Glomerular endothelial cell (primary cell): ENCODE measurements at places on chromosomes 3 and 15. TPM values are rescaled to one million over a fixed set of nuclear protein-coding genes. Genes with fewer than 3 reads are reported as not detected.

Gene SEMA3G
- total RNA-seq: 4.9 and 61.3 TPM in 2 replicates

Gene TUSC7
- not detected in 2 replicates for total RNA-seq

Gene TMC3
- not detected in 2 replicates for total RNA-seq

Gene PLCB2
- 3.0 and 5.1 TPM in 2 replicates for total RNA-seq

Gene TRIM42
- total RNA-seq: not detected in 2 replicates

Gene IDH2
- total RNA-seq: 88.2 and 116 TPM in 2 replicates

Gene GOLGA8H
- 0.23 TPM in 1 of 2 replicates, not detected in the other for total RNA-seq

Gene PEX5L
- total RNA-seq: 0.05 TPM in 1 of 2 replicates, not detected in the other

Gene CSPG4
- total RNA-seq: 3.0 and 15.6 TPM in 2 replicates

Gene XXYLT1
- 69.4 and 93.1 TPM in 2 replicates for total RNA-seq

Gene QTRT2
- 13.3 and 21.0 TPM in 2 replicates for total RNA-seq

Gene NR2E3
- 0.10 and 0.41 TPM in 2 replicates for total RNA-seq

Gene SCN11A
- 0.15 and 0.23 TPM in 2 replicates for total RNA-seq

Gene RTP1
- not detected in 2 replicates for total RNA-seq

GRCh38 chr3:170941551-170941950 is 33.1 kb upstream of the EIF5A2 start:
- DNase-seq: peak; percentile 34

DNA sequence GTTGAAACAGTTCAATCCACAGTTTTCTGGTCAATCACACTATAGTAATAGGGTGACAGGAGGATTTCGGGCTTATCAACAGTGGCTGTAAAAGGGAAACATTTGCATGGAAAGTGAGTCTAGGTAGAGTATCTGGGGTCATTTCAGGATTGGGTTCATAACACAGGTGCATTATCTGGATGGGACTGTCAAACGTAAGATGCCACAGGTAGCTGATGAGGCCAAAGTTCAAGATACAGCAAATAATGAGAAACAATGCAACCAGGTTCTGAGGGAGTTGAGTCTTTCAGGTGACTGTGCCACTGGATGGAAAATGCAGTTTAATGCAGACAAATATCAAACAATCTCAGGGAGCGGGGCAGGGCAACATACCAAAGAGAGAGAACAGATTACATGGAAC is 62.2 kb downstream of the WDR76 start:
- DNase-seq: no peak

GRCh38 chr3:43779850-43780249 is 89.1 kb downstream of the ABHD5 start:
- DNase-seq: no peak

DNA sequence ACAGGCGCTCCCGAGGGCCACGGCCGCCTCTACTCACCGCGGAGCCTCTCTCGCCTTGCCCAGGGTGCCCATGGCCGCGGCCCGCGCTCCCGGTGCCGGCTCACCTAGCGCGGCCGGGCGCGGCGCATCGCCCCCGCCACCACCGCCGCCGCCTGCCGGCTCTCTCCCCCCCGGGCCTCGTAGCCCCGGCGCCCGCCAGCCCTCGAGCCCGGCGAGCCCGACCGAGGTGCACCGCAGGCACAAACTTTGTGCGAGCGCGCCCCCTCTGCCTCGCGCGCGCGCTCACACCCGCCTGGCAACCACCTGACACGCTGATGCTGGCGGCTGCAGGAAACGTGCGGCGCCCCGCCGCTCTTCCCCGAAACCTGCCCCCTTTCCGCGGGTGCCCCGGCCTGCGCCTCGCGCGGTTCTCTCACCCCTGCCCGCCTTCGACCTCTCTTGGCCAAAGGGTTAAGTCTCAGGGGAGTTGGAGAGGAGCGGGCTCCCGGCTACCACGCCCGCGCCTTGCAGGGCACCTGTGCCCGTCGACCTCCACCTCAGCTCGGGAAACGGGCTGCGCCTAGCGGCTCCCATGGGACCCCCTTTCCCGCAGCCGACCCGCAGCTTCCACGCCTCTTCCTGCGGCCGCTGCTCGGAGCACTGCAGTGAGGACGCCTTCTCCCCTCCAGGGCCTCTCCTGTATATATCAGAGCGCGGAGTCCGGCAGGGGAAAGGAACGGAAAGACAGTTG is at the start of gene RASGRP1:
Gene RASGRP1 (minus strand): TSS at position 258 of the 730 bp plus-strand sequence. CDS start 186 bp downstream, at position 72.
- no peak for DNase-seq

DNA sequence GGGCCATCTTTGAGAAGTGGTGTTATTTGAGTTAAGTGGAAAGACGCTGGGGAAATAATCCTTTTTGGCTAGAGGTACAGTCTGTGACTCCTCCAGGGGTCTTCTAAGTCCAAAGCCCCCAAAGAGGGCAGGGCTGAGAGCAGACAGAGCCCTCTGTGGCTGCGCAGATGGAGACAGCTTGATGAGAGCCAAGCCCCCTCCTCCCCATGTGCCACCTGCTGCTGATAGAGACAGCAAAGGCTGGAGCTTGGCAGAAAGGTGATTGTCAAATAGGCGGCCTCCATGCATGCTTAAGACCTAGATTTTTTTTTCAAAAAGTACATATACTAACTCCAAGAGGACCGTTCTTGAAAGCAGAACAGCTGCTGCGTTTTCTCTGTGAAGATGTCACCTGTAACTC is 72.4 kb downstream of the CRYGS start:
- DNase-seq: no peak

DNA sequence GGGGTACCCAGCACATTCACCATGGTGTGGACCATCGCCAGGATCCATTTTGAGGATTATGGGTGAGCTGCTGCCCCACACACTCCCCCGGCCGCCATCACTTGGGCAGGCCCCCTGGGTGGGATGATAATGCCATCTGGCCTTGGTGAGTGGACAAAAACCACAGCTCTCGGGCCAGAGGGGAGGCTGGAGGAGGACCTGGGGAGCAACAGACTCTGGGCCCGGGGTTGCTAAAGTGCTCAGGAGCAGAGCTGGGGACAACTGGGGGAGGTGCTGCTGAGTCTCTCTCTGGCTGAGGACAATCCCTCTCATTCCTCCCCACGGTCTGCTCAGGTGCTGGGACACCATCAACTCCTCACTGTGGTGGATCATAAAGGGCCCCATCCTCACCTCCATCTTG is 29.0 kb downstream of the VIPR1 start:
- no peak for DNase-seq

DNA sequence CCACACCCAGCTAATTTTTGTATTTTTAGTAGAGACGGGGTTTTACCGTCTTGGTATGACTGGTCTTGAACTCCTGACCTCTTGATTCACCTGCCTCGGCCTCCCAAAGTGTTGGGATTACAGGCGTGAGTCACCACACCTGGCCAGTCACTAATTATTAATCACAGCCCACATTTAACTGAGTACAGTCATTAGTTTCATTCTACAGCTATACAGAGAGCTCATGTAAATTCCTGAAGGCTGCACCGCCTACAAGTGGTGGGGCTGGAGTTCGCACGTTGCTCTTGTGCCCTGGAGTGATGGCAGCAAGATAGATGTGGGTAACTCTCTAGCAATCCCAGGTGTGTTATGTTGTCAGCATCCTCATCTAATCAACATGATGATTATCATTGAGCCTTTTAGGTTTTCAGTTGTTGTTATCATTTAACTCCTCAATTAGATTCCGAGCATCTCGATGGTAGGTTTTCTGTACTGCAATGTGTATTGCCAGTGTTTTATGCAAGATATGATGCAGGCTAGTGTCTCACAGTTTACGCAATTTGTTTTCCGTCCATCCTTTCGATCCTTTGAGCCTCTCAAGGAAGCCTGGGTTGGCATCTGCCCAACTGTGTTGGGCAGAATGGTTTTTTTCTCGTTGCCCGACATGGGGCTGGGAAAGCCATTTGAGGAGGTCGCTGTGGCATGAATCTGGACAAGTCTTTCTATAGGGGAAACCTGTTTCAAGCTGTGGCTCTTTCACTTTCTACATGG is 216.3 kb downstream of the LPP start:
- DNase-seq: no peak

DNA sequence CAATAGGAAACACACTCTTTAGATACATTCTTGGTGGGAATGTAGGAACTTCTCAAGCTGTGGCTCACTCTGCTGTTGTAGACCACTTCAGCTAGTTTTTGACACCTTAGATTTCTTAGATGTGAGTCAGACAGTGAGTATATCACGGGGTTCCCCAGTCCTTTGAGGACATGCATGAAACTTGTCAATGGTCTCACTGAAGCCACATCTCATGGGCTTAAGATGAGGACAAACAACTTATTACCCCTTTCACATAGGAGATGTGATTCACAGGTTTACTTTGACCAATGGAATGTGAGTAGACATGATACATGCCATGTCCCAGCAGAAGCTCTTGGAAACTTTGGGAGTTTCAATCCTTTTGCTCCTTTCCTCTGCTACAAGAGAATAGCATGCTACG is 325.5 kb downstream of the CHST2 start:
- DNase-seq: no peak

- no peak for DNase-seq
These were observed 148.1 kb downstream of the KLHL25 start for GRCh38 chr15:85646538-85647091.

DNA sequence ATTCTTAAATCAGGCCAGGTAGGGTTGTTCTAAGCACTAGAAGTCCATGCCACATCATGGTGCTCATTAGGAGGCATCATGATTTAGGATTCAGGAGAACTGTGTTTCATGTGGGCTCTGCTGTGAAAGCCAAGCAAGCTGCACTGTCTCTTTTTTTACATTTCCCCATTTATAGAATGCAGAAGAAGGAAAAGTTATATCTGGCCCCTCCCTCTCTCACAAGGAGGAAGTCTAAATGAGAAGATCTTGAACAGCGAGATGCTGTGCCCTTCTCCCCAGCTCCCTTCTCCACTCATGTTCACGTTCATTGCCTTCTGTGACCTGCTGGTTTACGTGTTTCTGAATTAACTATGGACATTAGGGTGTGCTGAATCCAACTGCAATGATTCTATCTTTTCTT is 178.5 kb upstream of the RASGRP1 start:
- no peak for DNase-seq

GRCh38 chr3:119311081-119311925 is 17.1 kb downstream of the ARHGAP31 start:
- no peak for DNase-seq

GRCh38 chr3:52210550-52211046 is 12.6 kb downstream of the ALAS1 start:
- DNase-seq: no peak

GRCh38 chr15:92631721-92632120 is 23.9 kb downstream of the FAM174B start:
- no peak for DNase-seq

GRCh38 chr15:28084547-28084946 is 14.6 kb downstream of the OCA2 start:
- DNase-seq: no peak

DNA sequence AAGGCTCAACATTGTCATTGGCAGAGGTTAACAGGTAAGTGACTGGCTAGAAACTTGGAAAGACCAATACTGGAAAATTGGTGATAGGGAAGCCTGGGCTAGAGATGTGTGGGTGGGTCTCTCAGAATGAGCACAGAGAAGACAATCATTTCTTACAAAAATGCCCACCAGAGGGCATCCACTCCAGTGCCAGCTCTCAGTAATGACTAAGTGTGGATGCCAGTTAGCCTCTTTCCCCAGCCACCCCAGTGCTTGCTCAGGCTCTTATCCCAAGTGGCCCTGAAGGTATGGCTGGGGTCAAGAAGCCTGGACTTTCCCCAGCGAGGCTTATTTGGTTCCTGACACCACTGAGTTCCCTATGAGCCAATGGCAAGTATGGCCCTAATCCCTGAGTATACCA is 115.9 kb upstream of the ST8SIA2 start:
- no peak for DNase-seq

DNA sequence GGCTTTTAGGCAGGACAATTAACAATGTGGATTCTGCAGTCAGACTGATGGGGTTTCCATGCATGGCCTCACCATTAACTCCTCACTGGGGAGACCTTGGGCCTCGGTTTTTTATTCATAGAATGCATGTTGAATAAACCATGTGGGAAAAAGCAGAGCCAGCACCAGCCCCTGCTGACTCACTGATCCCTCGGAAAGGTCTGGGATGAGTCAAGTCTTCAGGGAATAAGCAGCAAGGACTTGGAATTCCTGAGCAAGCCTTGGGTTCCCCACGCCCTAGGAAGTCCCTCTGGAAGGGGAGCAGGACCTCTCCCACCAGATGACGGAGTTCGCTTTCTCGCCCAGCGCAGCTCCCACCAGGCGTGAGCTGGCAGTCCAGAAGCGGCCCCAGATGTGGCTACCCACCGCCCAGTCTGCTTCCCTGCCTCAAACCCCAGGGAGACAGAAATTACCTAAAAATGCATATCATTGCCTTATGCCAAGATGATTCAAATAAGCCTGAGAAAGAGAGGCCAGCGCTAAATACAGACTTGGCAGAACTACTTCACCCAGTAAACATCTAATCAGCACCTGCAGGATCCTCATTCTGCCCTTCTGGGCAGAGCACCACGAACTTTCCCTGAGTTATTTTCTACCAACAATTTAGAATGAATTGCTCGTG is 45.4 kb downstream of the BTD start:
- peak; percentile 91 for DNase-seq

- no peak for DNase-seq
These were observed 130.4 kb downstream of the SUCLG2 start for GRCh38 chr3:67524046-67524445.

- no peak for DNase-seq
These were observed 927 bp downstream of the CHDH start for GRCh38 chr3:53845103-53845880.

DNA sequence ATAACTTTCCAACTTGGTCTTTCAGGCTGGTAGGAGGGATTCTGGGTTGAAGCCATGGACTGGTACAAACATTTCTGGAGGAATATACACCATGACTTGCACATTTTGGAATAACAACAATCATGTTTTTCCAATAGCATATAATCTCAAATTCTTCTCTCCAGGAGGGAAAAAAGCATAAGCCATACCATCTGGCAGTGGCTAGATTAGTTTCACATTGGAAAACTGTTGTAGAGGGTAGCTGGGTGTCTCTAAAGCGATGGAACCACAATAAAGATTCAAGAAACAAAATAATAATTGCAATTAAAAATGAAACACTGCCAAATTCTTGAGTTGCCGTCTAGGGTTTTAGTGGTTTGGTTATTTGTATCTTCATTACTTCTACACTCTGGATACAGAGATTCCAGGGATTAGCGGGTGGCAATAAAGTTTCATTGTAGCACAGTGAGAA is 278.5 kb upstream of the RASGRP1 start:
- no peak for DNase-seq

- DNase-seq: no peak
These were observed 280.0 kb downstream of the PDCD6IP start for GRCh38 chr3:34078418-34078817.
